NCI-H1092 treated with DMSO at 0.1 percent for 48 hours (cell line): ENCODE measurements at places on chromosomes 2 and 18.
A peak's percentile ranks its signal among the peaks of the same experiment; 100 is the strongest.

GRCh38 chr2:80610108-80610507 is 305.6 kb upstream of the LRRTM1 start:
- DNase-seq, result no peak

DNA sequence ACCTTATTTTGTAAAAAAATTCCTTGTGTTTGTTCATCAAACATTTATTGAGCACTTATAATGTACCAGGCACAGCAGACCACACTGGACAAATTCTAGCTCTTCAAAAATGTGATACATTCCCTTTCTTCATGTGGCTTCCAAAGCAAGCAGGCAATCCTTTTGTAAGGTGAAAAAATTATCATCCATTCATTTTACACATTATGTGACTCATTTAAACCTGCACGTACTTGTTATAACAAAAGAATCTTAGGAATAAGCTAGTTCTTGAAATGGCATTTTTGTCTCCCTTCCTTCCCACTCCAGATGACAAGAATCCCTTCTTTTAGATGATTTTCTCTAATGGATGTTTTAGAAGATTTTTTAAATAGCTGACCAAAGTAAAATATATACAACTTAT is 104.6 kb downstream of the KLF7 start:
- no peak for DNase-seq

- no peak for DNase-seq
Measured at GRCh38 chr18:67117804-67118203, 398.7 kb downstream of the DSEL start.

- no peak for DNase-seq
Measured at GRCh38 chr18:48564139-48564538, 25.3 kb downstream of the CTIF start.

- DNase-seq, result no peak
Measured at GRCh38 chr2:184644685-184645084, 46.4 kb downstream of the ZNF804A start.

- DNase-seq, result peak; percentile 83
Measured at GRCh38 chr2:48479915-48480314, 50.0 kb upstream of the STON1 start.

DNA sequence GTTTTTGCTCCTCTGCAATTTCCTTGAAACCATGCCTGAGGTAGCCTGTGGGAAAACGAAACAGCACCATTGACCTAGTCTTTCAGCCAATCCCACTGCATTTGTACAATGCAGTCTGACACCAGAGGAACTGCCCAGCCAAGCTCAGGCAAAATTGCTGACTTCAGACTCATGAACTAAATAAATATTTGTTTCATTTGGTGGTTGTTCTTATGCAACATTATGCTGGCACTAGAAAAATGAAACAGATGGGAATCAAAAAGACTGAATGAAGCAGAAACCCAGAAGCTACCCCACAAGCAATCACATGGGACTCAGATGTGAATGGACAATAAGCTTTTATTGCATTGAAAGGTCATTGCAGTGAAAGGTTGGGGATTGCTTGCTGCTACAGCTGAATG is 1.7 kb downstream of the NAT8 start:
- no peak for DNase-seq

DNA sequence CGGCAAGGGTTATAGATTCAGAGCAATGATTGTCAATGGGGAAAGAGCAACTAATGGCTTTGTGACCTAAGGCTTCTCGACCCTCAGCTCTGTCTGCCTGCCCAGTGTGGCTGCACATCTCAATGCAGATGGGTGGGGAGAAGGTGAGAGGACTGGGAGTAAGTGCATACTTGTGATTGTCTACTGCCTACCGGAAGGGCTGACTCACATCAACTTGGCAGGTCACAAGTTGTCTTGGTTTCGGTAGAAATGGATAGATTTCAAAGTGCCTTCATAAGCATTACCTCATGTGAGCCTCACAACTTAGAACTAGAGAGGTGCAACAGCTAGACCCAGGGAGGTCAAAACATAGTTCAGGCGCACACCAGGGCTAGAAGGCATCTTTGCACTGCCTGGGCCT is 29.4 kb downstream of the STAT1 start:
- no peak for DNase-seq

DNA sequence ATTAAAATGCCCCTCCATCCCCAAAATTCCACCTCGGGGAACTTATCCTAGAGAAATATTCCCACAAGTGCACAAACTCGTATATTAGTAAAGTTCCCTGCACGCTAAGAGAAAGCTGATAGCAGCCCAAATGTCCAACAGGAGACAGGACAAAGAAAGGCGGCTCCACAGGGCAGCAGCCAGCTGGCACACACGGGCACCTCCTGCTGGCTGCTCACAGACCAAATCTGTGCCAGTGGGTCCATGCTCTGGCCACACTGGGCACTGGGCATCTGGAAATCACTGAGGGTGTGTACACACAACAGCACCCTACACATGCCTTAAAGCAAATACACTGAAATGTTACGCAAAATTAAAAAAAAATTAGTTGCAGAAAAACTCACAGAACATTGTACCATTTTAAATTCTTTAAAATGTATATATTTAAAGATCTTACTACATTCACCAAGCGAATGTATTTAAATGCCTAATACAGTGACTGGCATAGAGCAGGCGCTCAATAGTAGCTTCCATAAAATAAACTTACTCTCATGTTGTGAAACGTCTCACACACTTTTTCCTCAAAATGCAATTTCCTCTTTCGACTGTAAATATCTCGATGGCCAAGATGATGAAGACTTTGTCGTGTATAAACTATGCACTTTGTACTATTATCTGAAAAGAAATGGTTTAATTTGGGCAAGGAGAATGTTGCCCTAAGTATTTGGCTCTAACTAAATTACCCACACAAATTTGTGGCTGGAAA is 19.4 kb downstream of the ZNF516 start:
- DNase-seq, result no peak

GRCh38 chr2:18369760-18370159 is 190.7 kb downstream of the RDH14 start:
- DNase-seq, result no peak

- no peak for DNase-seq
Measured at GRCh38 chr2:189128970-189129369, 50.6 kb downstream of the COL5A2 start.

DNA sequence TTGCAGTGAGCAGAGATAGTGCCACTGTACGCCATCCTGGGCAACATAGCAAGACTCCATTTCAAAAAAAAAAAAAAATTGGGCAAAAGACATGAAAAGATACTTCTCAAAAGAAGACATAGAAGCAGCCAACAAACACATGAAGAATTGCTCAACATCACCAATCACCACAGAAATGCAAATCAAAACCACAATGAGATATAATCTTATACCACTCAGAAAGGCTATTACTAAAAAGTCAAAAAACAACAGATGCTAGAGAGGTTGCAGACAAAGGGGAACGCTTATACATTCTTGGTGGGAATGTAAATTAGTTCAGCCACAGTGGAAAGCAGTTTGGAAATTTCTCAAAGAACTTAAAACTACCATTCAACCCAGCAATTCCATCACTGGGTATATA is 43.1 kb upstream of the CHAC2 start:
- no peak for DNase-seq

DNA sequence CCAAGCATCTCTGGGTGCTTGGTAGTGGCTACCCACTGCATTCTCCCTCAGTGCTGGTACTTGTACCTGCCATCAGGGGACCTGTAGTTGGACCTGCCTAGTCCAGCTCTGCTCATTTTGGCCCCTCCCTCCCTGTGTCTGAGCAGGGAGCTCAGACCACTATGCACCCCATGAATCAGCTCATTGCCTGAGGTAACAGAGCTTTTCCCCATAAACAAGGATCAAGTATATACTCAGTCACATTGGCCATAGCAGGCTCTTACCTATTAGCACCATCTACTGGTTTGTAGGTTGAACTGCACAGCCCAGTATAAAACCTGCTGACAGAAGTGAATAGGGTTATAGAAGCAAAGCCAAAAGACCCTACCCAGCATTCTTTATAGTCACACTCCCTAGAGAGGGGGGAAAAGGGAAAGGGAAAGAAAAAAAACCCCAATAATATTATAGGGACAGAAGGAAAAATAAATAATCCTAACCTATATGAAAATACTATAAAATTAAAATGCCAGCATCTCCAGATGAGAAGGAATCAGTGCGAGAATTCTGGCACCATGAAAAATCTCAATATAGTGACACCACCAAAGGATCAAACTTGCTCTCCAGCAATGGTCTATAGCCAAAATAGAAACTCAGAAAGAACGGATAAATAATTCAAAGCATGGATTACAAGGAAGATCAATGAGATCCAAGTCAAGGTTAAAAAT is 6.9 kb upstream of the FLACC1 start:
- DNase-seq, result peak; percentile 7

- DNase-seq, result no peak
Measured at GRCh38 chr2:52289741-52290140, 1257.8 kb upstream of the NRXN1 start.

GRCh38 chr2:15346624-15347023 is 214.5 kb downstream of the NBAS start:
- no peak for DNase-seq

GRCh38 chr18:58951986-58952702 is 87.5 kb downstream of the ZNF532 start:
- DNase-seq, result no peak

DNA sequence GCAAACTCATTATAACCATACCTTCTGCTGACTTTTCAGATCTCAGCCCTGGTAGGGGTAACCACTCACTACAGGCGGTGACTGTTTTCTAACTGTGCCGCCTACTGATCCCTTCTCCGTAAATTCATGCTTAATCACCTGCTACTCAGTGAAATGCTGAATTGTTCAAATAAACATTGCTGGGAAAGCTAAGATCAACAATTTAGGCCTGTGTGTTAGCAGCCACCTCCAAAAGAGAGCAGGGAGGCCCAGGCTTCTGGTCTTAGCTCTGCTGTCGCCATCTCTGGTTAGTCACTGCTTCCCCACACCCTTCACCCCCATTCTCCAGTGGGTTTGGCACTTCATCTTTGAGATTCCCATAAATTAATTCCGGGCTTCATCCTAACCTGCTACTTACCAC is 21.8 kb upstream of the NT5C1B start:
- no peak for DNase-seq

- DNase-seq, result no peak
Measured at GRCh38 chr2:180959787-180960186, 20.6 kb upstream of the UBE2E3 start.

- DNase-seq, result peak; percentile 29
Measured at GRCh38 chr2:127857265-127857808, 618 bp downstream of the POLR2D start.

DNA sequence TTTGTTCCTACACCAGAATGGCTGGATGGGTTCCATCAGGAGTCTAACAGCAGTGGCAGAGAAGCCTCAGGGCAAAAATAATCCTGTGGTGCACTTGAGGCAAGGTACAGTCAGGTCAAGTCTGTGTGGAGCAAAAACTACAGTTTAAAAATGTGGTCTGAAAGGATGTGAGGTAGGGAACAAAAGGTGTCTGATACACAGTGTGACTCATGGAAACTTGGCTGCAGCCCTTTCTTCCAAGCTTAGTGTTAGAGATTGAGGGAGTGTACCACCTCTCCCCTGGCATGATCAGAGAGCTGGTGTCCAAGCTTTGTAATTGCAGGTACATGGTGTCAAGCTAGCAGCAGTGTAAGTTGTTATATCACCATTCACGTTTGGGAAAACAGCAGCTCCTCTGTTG is 8.9 kb downstream of the ANKAR start:
- no peak for DNase-seq

DNA sequence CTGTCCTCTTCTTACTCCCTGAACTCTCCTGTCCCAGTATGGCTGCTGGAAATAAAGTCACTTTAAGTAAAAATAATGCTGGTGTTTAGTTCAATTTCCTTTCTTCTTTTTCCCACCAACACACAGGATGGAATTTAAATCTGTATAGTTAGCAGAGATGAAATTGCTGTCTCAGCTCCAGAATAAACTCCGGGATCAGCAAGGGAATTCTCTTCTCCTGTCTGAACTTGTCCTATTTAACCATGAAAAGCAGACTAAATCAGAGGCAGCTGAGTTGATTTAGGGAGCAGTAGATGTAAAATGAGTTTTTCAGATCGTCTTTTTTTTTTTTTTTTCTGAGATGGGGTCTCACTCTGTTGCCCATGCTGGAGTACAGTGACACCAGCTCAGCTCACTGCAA is 25.9 kb downstream of the TTLL4 start:
- no peak for DNase-seq
